Cerebellum (tissue), 4 donors: ENCODE measurements at places on chromosomes 2 and 18. TPM values are rescaled to one million over a fixed set of nuclear protein-coding genes. Genes with fewer than 3 reads are reported as not detected.

TSPYL6 gene
- total RNA-seq = 0.18 TPM

LRRC30 gene
- total RNA-seq = not detected

EPAS1 gene
- 13.0 TPM for total RNA-seq

ABCB11 gene
- total RNA-seq = 2.6 TPM

SERPINB10 gene
- total RNA-seq = not detected

ZNF385B gene
- total RNA-seq = 10.5 TPM

SERPINB4 gene
- total RNA-seq = not detected

VPS4B gene
- total RNA-seq = 28.0 TPM

GRCh38 chr2:146979746-146980145 is 865.1 kb upstream of the ACVR2A start:
- no peak for DNase-seq

DNA sequence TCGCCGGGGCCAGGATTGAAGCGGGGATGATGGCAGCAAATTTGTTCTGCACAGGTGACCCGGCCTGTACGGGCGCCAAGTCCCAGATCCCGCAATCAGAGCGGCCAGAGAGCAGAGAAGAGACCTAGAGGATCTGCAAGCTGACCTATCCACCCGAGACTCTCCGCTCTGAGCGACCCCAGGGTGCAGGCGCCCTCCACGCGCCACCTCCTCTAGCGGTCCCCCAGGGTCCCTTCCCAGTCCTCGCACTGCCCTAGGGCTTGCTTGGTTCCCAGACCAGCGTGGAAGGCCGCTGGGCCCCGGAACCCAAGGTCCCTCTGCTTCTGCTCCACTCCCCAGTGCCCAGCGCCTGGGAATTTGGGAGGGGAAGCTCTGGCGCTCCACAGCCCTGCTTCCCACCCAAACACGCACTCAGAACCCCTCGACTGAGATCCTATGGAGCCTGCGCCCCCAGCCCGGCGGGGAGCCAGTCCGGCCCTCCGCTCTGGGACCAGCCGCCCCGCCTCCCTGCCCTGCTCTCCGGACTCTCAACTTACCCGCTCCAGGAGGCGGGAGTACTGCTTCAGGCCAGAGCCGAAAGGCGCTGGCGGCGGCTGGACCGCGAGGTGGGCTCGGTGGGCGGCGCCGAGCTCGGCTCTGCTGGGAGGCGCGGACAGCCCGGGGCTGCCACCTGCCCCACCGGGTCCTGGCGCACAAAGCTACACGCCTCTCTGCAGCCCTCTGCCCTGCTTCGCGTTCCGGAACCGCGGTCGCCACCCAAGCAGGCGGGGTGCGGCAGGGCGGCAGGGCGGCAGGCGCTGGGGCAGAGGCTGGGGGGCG is 3.0 kb upstream of the SIX3 start:
- DNase-seq = no peak

- DNase-seq = no peak
These were observed 72.5 kb upstream of the CYP1B1 start for GRCh38 chr2:38148501-38148900.

DNA sequence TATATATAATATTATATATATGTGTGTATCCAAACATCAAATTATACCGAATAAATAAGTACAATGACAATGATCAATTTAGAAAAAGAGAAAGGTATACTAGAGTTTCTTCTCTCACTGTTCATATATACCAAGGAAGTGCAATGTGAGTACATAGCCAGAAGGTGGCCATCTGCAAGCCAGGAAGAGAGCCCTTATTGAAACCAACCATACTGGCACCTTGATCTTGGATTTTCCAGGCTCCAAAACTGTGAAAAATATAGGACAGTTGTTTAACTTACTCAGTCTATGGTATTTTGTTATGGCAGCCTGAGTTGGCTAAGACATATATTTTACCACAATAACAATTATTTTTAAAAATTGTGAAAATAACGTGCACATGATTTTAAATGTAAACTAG is 1490.2 kb upstream of the SLC39A10 start:
- DNase-seq = no peak

DNA sequence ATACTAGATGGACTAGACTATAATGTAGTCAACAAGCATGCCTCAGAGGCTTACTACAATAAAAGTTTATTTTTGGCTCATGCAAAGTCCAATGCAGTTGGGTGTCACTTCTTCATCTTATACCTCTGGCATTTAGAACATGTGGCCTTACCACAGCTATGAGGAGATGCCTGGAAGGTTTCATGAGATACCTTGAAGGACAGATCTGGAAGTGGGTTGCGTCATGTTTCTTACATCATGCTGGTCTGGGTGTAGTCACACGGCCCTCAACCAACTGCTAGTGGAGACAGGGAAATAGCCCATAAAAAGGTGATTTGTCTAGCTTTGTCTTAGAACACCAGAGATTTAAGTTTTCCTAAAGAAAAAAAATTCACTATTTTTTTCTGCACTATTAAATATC is 91.7 kb upstream of the MMADHC start:
- no peak for DNase-seq

- DNase-seq = no peak
These were observed 18.1 kb downstream of the GPC1 start for GRCh38 chr2:240453461-240454105.

DNA sequence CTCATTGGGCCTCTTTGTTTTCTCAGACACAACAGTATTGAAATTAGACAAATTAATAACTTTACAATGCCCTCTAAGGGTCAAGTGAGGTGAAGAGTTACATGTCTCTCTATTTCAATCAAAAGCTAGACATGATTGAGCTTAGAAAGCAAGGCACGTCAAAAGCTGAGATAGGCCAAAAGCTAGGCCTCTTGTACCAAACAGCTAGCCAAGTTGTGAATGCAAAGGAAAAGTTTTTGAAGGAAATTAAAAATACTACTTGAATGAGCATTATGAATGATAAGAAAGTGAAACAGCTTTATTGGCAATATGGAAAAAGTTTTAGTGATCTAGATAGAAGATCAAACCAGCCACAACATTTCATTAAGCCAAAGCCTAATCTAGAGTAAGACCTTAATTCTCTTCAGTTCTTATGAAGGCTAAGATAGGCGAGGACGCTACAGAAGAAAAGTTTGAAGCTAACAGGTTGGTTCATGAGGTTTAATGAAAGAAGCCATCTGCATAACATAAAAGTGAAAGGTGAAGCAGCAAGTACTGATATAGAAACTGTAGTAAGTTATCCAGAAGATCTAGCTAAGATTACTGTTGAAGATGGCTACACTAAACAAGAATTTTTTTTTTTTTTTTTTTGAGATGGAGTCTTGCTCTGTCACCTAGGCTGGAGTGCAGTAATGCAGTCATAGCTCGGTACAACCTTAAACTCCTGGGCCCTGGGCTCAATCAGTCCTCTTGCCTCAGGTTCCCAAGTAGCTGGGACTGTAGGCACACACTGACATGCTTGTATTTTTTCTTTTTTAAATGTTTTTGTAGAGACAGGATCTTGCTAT is 65.5 kb downstream of the FAM117B start:
- no peak for DNase-seq

- DNase-seq = no peak
These were observed 105.5 kb downstream of the NOL10 start for GRCh38 chr2:10584242-10584753.

GRCh38 chr2:233242231-233242927 is 9.1 kb upstream of the ATG16L1 start:
- no peak for DNase-seq

DNA sequence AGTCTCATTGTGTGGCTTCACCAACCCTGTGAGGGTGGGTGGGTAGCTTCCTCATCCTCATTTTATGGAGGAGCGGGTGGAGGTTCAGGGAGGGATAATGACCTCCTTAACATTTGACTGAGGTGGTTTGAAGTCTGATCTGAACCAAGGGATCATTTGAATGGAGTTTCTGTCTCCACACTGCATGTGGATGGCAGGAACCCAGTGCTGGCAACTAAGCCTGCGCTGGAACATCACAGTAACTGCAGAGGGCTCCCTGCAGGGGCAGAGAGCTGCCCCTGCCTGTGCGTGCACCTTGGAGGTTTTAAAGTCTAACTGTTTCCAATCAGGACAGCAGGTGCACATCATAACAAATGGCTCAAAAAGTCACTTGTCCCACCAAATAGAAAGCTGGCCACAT is 3.3 kb downstream of the AGAP1 start:
- no peak for DNase-seq

- no peak for DNase-seq
These were observed 288.2 kb downstream of the BCL2 start for GRCh38 chr18:63031375-63031774.
